ENCODE measurements at places on chromosomes 7 and 10.

GRCh38 chr10:9305018-9305655 is 1250.6 kb downstream of the GATA3 start:
- DNase-seq, result no peak

- DNase-seq, result no peak
These were observed 45.8 kb upstream of the INSIG1 start for GRCh38 chr7:155251831-155252230.

GRCh38 chr10:20299034-20299736 is 483.0 kb downstream of the PLXDC2 start:
- DNase-seq, result no peak

- peak; percentile 9 for DNase-seq
These were observed at the start of gene CLDN3 for GRCh38 chr7:73770002-73770859. Gene CLDN3 (minus strand): TSS chr7:73770270. CDS start chr7:73770049, 221 bp downstream.

DNA sequence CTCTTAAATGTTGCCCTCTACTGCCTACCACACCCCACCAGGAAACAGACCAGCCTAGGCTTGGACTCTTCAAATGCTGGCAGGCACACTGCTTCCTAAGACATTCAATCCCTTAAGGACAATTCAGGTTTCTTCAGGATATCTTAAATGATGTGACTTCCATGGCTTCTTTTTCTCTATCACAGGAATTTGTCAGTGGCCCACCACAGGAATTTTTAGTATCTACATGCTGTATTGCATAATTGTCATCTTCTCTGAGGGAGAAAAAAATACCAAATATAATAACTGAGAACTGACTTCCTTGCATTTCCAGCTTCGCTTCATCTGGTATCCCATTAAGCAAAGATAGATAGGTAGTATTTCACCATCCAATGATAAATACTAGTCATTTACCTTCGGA is 129.3 kb downstream of the WNT2 start:
- no peak for DNase-seq

GRCh38 chr7:18901351-18901750 is 216.1 kb downstream of the TWIST1 start:
- no peak for DNase-seq
